ENCODE measurements at places on chromosomes 1 and 21.
A peak's percentile ranks its signal among the peaks of the same experiment; 100 is the strongest.

DNA sequence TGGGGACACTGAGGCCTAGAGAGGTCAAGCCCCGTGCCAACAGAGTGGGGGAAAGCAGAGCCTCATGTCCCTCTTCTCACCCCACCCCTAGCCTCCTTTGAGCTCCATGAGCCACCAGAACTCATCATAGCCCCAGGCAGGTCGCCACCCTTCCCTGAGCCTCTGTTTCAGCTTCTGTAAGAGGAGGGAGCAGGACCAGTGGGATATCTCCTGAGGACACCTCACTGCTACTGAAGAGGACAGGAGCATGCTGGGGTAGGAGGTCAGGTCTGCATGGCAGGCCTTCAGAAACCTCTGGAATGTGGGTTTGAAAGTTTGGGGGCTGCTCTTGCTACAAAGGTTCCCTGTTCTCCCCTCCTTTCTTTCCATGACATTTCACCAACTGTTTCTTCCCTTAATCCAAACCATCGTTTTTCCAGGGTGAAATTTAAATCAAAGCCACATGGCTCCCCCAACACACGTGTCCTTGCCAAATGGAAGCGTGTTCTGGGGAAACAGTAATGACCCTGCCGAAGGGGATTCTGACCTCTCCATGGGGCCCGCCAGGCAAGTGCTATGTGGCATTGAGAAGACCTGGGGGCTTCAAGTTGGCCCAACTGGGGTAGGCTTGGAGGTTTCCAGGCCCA, 88.1 kb upstream of the RUNX3 start:
- DNase-seq = no peak

DNA sequence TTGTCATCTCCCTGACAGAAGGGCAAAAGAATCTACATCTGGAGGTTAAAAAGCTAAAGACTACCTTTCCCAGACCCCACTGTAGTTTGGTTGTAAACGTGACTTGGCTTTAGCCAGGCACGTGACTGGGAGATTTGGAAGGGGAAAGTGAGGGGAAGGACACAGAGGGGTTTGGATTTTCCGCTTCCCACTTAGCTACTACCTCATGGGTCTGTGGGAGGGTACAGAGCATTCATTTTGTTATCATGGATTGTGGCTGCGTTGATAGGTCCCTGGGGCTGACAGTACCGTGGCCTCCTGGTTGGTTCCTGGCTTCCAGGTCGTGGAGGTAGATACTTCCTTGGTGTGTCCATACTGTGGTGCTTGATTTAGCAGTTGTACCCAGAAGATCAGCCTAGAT, 2.6 kb downstream of the CHD1L start:
- no peak for DNase-seq

DNA sequence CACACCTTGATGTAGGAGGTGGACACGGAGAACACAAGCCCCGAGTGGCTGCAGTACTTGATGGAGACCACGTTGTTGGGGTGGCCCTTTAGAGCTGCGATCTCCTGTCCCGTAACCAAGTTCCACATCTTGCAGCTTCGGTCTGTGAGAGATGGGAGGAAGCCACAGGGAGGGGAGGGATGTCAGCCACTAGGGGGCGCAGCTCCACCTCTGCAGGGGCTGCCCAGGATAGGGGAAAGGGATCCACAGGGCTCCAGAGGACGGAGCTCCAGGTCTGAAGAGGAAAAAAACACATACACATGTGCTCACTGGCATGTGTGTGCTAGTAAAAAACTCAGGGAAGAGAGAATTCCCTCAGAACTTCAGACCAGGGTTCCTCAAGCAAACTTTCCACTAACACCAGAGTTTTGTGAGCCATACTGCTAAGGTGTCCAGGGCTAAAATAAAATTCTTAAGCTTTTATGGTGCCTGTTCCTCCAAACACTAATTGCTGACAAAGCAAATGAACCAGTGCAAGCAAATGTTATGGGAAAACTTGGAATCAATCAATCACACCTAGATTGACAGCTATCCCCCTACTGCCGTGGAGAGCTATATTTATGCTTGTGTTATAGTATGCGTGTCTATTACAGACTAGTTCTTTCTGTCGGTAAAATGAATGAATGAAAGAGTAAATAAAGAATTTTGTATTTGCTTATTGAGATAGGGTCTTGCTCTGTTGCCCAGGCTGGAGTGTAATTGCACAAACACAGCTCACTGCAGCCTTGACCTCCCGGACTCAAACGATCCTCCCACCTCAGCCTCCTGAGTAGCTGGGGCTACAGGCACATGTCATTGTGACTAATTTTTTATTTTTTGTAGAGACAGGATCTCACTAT, 43.7 kb downstream of the KIF21B start:
- DNase-seq = peak; percentile 49

DNA sequence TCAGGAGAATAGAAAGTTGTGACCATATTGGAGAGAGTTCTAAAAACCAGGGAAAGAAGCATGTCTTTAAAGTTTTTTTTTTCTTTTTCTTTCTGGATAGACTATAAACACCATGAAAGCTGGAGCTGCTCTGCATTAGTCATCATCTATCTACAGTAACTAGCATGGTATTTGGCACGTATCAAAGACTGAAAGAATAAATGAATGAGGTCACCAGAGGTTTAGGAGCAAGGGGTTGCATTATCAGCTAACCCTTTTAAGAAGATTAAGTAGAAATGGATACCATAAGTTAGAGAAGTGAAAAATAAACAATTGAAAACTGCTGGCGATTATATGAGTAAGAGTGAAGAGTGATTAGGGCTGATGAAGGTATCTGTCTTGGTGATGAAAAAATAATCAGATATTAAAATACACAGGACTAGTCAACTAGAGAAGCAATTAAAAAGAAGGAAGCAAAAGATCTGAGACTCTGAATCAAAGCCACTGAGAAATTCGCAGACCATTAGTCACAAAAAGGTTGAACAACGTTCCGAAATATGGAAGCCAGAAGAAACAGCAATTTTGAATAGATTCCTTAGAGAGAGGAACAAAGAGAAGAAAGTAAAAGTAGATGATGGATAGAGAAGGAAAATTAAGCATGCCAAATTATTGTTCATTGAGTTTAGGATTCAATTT, 536.4 kb downstream of the DPYD start:
- DNase-seq = no peak

- DNase-seq = no peak
Measured at GRCh38 chr1:44941424-44942324, 44.7 kb downstream of the EIF2B3 start.

GRCh38 chr1:10897981-10898728, 101.7 kb upstream of the CASZ1 start:
- no peak for DNase-seq

DNA sequence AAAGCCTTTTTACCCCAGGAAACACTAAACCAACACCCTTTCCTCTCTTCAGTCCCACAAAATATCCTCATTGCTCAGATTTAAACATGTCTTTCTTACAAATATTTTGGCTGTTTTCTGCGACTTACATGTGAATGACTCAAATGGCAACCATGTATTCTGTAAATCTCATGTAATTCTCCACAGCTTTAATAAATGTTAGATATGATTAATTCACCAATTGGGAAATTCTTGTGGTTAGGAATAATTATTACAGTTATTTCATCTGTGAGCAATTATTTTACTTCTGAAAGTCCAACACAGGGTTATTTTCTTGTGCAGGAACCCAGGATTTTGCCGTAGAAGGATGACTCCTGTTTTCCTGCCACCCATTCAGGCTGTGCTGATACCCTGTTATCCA, 431.5 kb downstream of the LMO4 start:
- no peak for DNase-seq

DNA sequence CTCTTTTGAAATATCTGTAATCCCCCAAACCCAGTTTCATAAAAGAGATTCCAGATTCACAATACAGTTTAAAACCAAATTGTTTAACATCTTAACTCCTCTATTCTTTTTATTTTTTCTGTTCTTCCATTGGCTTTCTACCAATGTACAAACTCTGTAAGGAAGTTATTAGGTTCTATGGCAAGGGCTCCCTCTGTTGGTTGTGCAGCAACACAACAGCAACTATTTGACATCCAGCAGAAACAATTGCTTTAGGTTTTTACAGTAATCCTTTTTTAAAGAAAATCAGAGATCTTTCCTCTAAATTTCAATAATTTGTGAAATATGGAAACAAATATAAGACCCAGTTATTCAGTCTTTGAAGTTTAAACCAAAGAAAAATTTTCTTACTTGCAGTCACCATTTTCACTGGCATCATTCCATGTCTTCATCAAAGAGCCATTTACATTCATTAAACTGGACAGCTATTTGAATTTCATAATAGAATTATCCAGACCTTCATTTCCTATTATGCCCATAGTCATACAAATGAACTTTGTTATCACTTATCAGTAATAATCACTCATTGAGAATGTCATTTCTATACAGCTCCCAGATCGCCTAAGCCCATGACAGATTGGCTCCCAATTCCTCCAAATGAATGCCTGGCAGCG, 46.5 kb upstream of the RNF11 start:
- DNase-seq = peak; percentile 75

GRCh38 chr1:160718210-160718609, 6.6 kb upstream of the CD48 start:
- DNase-seq = peak; percentile 32

DNA sequence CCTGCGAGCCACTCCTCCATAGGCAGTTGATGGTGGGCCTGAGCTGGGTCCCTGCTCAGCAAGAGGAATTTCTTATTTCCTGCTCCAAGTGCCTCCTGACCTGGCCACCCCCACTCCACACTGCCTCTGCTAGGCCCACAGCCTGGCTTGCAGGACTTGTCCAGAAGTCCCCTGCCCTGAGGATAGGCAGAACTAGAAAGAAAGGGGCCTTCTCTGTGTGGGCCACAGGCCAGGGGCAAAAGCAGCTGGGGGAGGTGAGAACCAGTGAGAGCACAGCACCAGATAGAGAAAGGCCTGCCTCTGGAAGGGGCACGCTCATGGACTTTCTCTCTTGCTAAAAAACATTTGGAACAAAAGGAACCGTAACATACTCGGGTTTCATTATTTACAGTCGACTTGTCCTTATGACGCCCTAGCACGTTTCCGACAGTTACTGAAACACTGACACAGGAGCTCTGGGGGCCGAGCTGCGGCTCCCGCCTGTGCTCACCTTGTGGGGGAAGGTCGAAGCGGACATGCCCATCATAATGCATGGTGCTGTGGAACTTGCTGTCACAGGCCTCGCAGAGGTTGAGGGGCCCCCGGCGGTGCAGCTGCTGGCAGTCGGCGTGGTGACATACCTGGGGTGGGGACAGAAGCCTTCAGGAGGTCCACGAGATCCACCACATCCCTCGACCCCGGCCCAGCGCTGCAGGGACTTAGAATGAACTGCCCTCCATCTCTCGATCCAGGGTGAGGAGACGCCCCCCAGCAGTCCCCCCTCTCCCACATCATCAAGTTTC, 11.3 kb upstream of the TNFRSF25 start:
- DNase-seq = no peak

DNA sequence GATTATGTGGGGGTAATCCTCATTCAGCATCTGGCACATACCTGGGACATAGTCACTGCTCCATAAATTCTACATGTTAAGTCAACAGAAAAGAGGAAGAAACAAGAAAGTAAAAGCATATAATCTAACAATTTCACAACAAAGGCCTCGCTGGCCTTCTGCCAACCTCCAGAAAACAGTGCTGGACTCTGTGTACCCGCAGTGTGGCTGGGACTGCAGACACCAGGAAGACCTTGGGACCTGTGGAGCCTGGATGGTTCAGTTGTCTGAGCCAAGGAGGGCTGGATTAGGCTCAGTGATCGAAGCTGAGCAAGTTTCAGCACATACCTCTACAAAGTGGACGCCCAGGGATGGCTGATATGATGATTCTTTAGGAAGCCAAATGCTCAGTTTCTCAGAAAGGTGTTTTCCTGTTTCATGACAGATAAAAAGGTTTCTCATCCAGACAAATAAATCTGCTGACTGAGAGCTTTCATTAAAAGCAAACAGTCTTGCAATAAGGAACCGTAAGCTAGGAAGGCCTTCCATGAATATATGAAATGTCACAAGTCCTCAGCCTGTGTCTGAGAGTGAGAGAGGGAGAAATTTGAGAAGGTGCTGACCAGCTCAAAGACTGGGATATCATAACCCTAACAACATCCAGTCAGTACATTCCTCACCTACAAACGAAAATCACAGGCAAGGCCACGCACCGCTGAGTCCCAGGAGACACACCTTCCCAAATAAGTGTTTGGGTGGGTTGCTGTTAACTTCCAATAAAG, 48.4 kb downstream of the CAPZB start:
- DNase-seq = peak; percentile 77

- no peak for DNase-seq
Measured at GRCh38 chr1:223669003-223669795, 3.7 kb upstream of the CAPN8 start.

DNA sequence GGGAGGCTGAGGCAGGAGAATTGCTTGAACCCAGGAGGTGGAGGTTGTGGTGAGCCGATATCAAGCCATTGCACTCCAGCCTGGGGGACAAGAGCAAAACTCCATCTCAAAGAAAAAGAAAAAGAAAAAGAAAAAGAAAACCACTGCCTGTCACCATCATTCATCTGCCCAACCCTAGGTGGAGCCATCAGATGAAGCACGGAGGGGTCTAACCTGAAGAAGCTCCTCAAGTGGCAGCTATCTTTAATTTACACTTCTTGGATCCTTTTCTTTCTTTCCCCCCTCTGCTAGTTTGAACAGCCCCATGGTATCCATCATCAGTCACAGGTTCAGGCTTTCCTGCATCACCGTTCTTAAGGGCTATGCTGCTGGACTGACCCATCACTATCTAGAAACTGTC, 57.0 kb downstream of the PLEKHA6 start:
- no peak for DNase-seq
